ENCODE measurements at places on chromosomes 5 and 9. TPM values are rescaled to one million over a fixed set of nuclear protein-coding genes. Genes with fewer than 3 reads are reported as not detected.

The CCL27 gene
- not detected for total RNA-seq

The SPATA31E1 gene
- total RNA-seq = not detected

The TPPP gene
- 5.2 TPM for total RNA-seq

The ANKRD34B gene
- 0.07 TPM for total RNA-seq

The DBH gene
- not detected for total RNA-seq
